HT1080 (cell line): ENCODE measurements at places on chromosomes 5 and 9.

- peak; percentile 4 for DNase-seq
Observed at GRCh38 chr5:45162974-45163373, 354.2 kb downstream of the MRPS30 start.

DNA sequence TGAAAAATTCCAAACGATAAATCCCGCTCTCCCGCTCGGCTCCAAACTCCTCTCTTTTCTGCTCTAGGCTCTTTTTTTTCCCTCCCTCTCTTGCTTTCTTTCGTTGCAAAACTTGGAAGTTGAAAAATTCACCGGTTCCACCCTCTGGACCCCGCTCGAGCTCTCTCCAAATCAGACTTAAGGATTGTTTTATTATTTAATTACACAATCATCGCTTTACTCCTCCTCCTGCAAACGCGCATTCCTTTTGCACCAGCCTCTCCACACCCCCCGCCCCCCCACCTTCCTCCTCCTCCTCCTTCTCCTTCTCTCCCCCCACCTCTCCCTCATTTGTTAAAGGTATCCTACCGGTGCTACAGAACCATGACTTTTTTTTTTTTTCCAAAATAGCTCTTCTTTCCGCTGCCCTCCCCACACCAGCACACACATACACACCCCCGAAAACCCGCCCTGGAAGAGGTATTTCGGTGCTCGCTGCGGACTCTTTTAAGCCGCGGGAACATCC lies 535 bp upstream of the NFIB start:
- DNase-seq, result peak; percentile 84

DNA sequence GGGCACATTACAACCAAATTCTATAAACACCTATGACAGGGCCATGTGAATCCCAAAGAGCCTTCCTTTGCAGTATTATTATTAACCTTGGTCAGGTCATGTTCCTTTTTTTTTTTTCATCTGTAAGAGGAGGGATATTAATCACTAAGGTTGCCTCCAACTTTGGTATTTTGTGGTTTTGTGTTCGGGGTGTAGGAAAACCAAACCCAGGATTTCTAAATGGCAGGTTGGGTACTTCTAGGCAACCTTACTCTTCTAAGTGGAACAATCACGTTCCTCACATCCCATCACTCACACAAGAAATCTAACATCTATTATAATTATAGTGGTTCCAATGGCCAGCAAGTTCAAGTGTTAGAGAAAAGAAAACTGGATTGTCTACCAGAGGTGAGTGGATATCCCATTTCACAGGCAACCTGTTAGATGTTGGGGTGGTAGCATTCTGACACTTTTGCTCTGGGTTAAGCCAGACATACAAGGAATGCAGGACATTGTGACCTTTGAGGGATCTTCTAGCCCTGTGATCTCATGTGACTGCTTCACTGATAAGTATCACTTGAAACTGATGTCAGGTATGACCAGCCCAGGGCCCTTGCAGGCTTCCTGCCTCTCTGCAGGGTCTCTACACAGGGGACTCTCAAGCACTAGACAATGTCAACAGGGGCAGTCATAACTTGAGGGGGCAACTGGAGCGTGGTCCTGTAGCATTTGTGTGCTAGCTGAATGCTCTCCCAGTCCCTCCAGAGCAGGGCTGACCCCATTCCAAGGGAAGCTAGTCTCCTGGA lies 126.2 kb upstream of the VLDLR start:
- no peak for DNase-seq

DNA sequence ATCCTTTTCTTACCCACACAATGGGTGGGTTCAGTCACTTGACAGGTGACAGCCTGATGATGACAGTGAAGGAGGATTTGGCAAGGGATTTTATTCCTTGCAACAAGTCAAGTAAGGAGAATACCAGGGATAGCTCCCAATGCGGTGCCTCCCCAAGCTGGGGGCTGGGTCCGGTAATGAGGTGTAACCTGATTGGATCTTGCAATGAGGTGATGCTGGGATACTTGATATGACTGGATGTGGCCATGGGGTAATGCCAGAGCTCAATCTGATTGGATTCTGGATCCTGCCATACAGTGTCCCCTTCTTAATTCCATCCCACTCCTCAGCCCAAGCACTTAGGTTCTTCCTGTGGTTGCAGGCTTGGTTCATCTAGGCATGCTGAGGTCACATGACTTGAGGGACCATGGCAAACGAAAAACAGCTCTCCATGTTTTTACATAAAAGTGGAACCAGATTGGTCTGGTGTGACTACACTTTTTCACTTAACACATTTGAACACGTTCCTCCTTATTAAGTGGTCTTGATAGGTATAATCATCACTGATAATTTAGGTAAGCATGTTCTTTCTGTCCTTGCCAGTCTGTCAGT lies 181.1 kb downstream of the PDZD2 start:
- DNase-seq, result peak; percentile 53

DNA sequence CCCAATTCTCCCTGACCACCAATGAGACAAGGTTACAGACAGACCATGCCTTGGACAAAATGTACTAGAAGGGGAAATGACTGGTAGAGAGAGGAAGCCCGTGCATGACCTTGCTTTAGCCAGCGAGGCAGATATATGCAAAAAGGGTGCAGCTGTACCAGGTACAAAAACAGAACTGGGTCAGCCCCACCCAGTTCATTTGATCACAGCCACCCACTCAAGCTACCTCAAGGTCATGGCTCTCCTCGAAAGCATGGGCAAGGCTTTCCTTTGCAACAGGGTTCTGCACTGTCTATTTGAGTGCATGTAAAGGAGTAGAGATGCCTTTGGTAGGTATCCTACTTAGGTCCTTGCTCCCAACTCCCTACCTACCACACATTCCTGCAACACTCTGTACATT lies 33.3 kb downstream of the TLE1 start:
- DNase-seq, result no peak

DNA sequence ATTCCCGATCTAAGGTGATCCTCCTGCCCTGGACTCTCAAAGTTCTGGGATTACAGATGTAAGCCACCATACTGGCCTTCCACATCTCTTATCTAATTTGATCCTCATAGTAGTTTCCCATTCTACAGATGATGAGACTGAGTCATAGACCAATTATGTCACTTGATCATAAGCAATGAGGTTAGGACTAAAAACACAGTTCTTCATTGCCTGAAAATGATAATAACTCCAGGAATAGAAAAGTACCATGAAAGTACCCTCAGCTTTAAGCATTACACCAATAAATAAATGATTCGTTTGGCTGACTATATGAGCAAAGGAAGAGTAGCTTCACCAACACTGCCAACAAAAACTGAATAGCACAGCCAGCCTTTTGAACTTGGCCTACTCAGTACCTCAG lies 389.5 kb downstream of the ACTL7B start:
- no peak for DNase-seq

DNA sequence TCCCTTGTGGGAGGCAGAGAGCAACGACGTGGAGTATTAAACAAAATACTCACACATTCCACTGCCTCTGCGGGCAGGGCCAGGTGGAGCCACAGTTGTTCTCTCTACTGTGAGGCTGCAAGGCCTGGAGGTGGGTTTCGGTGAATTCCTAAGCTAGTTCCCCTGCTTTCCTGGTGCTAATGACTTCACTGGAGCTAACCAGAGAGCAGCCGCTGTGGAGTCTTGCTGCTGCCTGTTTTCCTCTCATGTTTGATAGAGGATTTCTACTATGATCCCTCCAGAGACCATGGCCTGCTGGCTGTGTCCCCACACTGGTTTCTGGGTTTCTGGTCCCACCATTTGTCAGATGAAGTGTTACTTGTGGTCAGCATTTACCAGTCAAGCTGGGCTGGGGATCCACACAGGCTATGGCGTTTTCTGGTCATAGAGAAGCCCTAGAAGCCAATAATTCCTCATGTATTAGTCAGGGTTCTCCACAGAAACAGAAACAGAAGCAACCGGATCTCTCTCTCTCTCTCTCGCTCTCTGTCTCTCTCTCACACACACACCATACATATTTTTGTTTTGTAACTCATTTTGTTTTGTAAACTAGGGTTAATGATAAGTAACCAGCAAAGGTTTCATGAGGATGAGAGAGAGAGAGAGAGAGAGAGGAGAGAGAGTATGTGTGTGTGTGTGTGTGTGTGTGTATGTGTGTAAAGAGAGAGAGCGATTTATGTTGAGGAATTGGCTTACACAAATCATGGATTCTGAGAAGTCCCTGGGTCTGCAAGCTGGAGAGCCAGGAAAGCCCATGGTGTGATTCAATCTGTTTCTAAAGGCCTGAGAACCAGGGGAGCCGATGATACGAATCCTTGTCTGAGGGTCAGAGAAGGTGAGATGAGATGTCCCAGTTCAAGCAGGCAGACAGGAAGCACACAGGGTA lies 403.0 kb downstream of the GADD45G start:
- DNase-seq, result peak; percentile 66

DNA sequence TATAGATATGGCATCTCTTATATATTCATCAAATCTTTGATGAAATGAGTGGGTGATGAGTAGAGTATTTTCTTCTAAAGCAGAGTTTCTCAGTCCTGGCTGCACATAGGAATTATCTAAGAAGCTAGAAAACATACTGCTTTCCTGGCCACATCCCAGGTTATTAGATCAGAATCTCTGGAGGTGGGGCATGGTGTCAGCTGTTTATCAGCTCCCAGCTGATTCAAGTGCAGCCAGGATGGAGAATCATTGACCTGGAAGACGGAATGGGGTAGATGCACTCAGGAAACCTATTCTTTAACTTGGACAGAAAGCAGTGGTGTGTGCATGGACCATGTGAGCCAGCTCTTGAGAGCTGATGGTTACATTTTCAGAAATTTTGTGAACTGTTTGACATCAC lies 108.1 kb upstream of the IL6ST start:
- DNase-seq, result no peak

DNA sequence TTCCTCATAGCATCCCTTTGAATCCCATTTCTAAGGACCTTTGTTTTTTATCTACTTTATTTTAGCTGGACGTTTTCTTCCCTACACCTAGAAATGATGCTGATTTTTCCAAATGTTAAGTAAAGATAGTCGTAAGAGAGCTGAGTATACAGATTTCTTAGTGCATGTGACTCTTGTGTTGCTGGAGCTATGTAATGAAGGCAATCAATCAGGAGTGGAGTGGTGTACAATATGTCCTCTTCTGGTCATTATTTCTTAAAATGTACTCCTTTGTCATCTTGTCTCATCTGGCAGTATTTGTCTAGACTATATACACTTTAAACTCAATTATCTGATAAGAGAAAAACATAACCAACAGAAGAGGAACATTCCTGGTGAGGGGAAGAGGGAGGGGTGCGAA lies 13.5 kb downstream of the GAPT start:
- no peak for DNase-seq

DNA sequence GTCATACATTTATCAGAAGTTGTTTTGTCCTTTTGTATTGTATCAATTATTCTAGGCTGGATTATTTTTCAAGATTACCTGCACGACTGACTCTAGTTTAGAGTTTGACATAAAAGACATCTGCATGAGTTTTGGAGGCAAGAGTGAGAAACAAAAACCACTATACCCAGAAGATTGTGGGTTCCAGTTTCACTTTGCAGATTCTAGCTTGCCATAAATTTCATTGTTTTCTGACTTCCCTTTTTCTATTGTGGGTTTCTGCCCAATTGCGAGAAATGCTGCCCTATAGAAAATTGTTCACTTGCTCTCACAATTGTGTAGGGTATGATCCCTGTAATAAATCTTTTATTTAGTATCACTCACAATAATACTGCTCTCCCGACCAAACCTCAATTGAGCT lies 1043.4 kb upstream of the CDH10 start:
- no peak for DNase-seq

DNA sequence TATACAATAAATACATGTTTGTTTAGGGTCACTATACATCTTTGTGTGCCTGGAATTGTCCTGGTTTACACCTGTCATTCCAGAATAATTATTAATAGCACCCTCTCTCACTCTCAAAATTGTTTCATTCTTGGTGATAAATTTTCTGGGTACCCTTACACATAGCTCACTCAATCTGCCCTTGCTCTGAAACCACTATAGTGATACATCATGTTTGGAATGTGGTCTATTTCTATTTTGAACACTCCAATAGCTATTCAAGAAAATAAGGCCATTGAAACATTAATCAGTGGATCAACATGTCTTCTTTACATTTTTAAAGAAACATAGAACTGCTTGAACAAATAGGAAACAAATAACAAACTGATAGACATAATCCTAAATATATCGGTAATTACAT lies 158.7 kb downstream of the ARRDC3 start:
- DNase-seq, result no peak

- DNase-seq, result no peak
Observed at GRCh38 chr9:134556531-134557068, 85.0 kb upstream of the COL5A1 start.
